ENCODE measurements at places on chromosomes 3 and 15.

GRCh38 chr15:25713736-25714537 is 149.2 kb downstream of the ATP10A start:
- no peak for DNase-seq

DNA sequence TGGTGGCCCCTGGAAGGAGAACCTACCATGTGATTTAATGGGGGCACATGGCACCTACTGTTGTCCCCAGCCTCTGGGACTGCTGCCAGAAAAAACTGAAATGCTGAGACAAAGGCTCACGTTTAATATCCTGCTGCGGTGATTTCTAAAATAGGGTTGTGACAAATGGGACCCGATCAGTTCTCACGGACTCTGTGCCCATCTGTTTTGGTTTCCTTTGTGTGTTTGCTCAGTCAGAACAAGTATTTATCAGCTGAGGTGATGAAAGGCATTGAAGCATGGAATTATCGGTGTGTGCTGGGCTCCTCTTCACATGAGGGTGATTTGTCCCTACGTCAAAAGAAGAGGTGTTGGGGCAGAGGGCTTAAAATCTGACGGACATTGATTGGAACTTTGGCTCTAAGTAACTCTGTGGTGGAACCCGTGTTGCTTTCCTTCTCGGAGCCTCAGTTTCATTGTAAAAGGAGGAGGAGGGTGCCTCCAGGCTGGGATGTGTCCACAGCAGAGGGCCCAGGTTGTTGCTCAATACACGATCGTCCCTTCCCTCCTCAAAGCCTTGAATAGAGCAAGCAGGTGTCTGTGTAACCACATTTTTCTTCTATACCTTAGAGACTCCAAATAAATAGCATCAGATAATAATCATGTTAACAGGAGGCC is 283.3 kb upstream of the RGMA start:
- DNase-seq, result no peak

DNA sequence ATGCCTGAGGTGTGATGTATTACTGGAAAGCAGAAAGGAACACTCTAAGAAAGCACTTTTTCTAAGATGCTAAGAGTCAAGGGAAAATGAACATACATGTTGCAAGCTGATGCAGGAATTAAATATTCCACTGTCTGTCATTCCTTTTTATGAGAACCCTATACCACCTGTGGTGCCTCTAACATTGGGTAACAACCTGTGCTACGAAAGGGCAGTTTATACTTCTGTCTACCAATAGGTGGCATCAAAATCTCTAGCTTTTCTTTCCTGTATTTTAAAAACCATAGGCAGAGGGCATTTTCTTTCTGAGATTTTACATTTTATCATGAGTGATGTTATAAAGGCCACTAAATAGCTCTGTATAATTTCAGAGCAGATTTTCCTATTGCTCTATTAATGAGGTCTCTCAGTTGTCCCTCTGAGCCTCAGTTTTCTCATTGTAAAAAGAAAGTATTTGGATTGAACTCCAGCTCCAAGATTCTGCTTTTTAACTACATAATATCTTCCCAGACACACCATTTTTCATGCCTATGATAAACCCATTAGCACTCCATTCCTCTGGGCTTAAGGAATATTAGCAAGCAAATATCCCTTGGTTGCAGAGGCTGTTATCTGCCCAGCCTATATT is 3.5 kb upstream of the CPNE4 start:
- DNase-seq, result peak; percentile 10

- peak; percentile 69 for DNase-seq
Observed at GRCh38 chr3:160448845-160449635, 546 bp downstream of the TRIM59 start.

DNA sequence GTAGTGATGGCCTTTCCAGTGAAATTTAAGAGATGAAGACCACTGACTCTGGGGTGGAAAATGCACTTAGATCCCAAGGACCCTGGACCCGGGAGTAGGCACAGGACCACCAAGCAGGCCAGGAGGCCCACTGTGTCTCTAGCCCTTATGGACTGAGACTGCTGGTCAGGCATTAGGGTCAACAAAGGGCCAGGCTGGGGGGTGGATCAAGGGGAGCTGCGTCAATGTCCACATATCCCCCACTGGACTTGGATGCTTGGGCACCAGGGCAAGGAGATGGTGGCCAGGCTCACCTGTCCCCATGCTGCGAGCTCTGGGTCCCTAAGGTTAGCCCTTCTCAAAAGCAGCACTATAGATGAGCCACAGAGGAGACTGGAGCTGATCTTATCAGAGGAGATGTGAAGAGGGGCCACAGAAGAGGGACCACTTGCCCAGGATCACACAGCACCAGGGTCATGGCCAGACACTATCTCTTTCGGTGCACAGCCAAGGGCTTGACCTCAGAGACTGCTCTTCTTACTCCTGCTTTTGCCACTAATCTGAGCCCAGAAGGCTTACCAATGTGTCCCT is 14.7 kb downstream of the RAB6B start:
- DNase-seq, result no peak

DNA sequence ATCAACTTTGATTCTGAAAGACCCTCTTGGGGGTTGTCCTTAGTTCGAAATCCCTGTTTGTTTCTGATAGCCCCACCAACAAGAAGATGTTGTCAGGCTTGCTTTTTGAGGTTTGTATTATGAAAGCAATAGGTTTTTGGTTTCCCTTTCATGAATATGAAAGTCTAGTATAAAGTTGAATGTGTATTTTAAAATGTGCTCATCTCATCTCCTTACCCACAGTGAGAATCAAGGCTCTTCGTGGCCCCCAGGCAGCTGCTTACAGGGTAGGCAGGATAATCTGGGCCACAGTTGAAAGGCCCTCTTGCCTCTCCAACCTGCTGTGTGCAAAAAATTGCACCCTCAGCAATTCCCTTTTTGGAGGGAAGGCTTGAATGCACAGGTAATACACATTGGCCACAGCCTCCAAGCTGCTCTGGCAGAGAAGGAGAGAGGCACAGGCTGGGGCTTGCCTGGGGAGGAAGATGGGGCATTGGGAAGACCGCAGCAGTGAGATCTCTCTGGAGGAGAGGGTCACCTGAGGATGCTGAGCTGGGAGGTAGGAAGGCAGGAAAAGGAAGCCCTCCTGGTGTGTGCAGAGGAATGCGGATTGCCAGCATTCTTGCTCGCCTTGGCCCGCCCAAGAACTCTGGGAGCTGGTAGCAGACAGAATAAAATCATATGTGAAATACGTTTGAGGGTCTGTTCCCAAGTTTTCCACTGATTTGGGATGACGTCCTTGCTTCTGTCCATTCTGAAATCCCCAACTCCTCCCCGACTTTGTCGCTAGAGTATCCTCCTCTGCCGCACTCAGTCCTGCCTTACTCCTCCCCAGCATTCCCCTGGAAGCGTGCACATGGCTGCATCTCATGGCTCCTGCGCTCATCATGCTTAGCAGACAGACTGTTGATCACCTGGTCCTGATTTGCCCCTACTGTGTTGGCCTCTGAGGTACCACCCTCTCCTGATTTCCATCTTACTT is 196.4 kb downstream of the RPLP1 start:
- DNase-seq, result no peak

GRCh38 chr15:70318594-70319465 is 221.1 kb upstream of the TLE3 start:
- DNase-seq, result no peak

- DNase-seq, result no peak
Observed at GRCh38 chr15:92930776-92931175, 30.7 kb downstream of the CHD2 start.

DNA sequence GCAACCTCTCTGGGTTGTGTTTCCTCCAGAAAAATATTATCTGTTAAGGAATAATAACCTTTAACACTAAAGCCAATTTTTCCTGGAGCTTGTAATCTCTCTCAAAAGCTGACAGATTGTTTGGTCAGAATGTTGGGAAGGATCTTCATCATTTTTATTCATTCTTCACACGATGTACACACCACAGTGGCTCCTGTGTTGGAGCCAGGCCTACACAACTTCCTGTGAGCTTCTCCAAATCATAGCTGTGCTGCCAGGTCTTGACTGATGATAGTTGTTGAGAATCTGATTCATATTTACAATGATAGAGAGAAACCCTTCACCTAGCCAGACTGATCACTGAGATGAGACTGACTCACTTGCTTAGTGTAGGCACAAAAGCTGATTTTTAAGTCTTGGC is 151.0 kb upstream of the ROBO2 start:
- no peak for DNase-seq

DNA sequence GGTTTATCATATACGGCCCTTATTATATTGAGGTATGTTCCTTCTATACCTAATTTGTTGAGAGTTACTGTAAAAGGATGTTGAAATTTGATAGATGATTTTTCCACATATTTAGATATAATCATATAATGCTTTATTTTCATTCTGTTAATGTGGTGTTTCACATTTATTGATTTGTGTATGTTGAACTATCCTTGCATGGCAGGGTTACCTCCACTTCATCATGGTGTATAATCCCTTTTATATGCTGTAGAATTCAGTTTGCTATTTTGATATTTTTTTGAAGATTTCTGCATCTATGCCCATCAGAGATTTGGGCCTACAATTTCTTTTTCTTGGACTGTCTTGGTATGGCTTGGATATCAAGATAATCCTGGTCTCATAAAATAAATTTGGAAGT is 355.5 kb downstream of the EDEM1 start:
- no peak for DNase-seq

GRCh38 chr3:189071446-189071845 is 100.3 kb upstream of the TPRG1 start:
- peak; percentile 77 for DNase-seq

GRCh38 chr3:184486614-184487013 is 75.0 kb upstream of the EPHB3 start:
- no peak for DNase-seq

- no peak for DNase-seq
Observed at GRCh38 chr15:40130118-40130517, 21.4 kb upstream of the BMF start.

- DNase-seq, result no peak
Observed at GRCh38 chr3:171860830-171861535, 17.8 kb downstream of the TMEM212 start.

GRCh38 chr3:50169232-50169832 is 14.2 kb downstream of the SEMA3F start:
- DNase-seq, result no peak

GRCh38 chr3:107853821-107854220 is 237.0 kb downstream of the CD47 start:
- no peak for DNase-seq

- no peak for DNase-seq
Observed at GRCh38 chr3:62161371-62161770, 212.0 kb downstream of the FEZF2 start.

GRCh38 chr3:117011687-117012250 is 302.2 kb downstream of the TUSC7 start:
- DNase-seq, result no peak

DNA sequence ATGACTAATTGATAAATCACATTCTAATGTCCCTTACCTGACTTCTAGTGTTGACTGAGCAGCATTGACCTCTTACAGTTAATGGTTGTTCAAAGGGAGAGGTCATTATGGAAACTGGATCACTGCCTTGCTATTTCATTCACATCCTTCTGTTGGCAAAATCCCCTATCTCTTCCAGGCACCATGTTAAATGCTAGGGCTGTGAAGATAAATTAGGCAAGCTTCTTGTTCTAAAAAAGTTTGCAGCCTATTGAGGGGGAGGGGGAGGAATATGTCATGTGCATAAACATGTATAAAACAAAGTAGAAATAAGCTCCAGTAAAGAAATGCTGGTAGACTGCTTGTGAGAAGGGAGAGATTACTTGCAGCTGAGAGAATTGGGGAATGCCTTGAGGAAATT is 84.8 kb upstream of the MLF1 start:
- DNase-seq, result no peak
